ENCODE measurements at places on chromosomes 1 and 21. TPM values are rescaled to one million over a fixed set of nuclear protein-coding genes. Genes with fewer than 3 reads are reported as not detected.

TMEM201 gene
- total RNA-seq: 15.6 TPM

OPTC gene
- not detected for total RNA-seq

GBP1 gene
- 25.4 TPM for total RNA-seq

GRCh38 chr21:18340387-18340942 is 63.1 kb downstream of the TMPRSS15 start:
- H3K4me3 ChIP-seq: no peak overlapping the region
- no peak overlapping the region for H3K27ac ChIP-seq
- H3K36me3 ChIP-seq: no peaks in the 10 kb centered on the region
- H3K4me1 ChIP-seq: no peaks in the 10 kb centered on the region
- H3K27me3 ChIP-seq: no peaks in the 10 kb centered on the region

DNA sequence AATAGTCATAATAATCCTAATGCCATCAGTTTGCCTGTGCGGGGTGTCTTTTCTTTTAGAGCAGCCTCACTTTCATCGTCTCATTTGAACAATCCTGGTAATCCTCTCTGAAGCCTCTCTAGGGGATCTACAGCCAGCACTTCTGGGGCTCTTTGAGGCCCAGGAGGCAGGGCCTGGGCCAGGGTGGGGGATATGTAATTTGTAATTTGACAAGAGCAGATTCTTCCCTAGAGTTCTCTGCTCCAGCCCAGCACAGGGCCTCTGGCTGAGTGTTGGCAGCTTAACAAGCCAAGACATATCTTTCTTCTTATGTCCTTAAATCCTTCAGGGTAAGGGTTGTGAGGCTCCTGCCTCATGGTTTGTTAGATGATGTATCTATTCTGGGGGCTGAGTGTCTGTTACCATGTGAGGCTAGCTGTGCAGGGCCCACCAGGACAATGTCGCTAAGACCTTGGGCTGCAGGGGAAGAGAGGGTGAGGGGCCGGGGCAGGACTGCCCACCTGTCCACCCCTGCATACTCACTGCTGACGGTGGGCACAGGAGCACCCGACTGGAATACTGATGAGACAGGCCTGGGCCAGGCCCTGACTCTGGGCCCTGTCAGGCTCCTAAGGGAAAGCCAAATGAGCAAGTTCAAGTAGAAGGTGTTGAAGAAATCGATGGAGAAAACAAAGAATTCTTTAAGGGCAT is 45.3 kb upstream of the PARP1 start:
- no peaks in the 10 kb centered on the region for H3K36me3 ChIP-seq
- no peak overlapping the region for H3K4me3 ChIP-seq
- no peak for DNase-seq
- no peaks in the 10 kb centered on the region for H3K27me3 ChIP-seq
- no peaks in the 10 kb centered on the region for H3K4me1 ChIP-seq

Measured in ovary (tissue), 10 donors.